Stimulated activated naive CD4-positive, alpha-beta T cell (primary cell): ENCODE measurements at places on chromosomes 1 and 21.

- no peak for DNase-seq
These were observed 56.1 kb upstream of the CAMK1G start for GRCh38 chr1:209527372-209527771.

DNA sequence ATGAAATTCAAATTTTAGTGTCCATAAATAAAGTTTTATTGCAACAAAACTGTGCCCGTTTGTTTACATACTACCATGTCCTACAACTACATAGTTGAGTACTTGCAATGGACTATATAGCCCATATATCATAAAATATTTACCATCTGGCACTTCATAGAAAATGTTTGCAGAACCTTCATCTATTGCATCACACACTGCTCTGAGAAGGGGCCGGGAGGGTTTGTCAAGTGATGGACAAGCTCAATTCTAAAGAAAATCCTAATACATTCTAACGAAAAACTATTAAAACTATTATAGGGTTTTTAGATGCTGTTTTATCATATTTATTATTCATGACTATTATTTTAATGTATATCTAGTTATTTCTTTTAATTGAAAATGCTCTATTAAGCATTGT is 35.9 kb downstream of the RGSL1 start:
- DNase-seq: no peak

DNA sequence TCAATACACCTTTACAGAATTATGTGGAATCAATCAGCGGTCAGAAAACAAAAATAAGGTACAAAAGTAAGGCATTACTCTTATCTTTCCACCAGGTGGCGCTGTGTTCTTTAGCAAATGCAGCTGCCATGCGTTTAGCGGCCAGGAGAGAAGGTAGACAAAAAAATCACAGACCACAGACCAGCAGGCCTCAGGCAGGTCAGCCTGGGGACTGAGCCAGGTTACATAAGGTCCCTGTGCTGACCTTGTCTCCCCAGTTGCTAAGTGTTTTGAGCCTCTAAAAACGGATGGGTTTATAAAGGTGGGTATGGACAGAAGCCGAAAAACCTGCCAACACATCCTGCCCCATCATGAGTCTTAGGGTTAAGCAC is 2.8 kb downstream of the RGS16 start:
- DNase-seq: peak; percentile 84

DNA sequence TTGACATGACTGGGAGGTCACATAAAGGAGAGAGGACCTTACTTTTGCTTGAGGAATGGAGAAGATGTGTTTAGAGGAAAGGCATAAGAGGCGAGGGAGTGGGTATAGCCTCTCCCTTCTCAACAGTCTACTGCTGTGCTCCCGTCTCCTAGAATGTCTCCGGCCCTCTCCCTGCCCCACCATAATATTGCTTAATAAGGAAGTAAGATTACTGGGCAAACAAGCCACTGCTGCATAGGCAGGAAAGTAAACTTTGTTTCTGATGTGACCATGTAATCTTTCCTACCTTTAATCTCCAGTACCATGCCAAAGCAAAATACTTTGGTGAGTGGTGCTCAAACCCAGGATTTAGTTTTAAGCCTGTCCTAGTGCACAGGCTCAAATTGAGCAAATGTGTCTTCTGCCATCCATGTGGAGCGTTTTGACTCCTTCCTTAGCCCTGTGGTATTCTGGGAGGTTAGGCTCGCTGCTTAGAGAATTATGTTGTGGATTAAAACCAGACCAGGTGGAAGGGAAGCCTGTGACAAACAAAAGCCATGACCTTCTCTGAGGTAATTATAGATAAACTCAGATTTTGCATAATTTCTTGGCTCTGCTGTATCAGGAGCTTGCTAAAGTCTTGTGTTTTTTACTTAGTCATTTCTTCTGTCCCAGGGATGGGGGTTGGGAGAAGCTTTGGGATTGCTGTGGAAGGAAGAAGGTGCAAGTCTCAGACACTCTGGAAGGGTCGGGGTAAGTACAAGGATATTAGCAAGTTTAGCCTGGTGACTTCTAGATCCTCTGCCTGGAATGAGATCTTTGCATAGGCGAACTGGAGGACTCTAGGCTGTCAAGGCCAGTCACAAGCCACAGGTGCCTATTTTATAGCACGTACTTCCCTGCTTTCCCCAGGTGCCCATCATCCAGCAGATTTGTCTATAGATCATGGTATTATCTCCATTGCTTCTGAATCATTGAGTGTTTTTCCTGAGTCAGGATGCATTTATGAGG is 34.5 kb upstream of the DIPK1A start:
- DNase-seq: no peak

DNA sequence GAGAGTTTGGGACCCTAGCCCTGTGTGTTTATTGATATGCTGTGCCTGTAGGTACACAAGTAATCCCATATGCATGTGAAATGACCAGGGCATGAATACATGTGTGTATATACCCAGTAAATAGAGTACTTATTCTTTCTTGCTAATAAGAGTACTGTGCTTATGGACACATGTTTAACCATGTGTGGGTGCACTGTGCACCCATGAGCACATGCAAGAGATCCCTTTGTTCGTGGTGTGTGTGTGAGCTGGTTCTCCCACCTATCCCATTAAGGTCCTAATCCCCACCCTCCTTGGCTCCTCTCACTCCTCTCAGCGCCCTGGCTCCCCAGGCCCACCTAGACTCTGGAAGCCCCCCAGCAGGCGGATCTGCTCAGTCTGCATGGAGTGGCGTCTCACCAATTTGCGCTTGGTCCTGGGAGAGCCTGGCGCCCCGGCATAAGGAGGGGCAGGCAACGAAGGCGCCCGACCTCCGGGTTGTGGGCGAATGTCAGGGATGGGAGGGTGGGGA is 2.2 kb upstream of the LIX1L start:
- no peak for DNase-seq

- DNase-seq: no peak
These were observed 25.0 kb upstream of the SMIM12 start for GRCh38 chr1:34884536-34884935.

- DNase-seq: no peak
These were observed 35.7 kb upstream of the ERRFI1 start for GRCh38 chr1:8061673-8062386.

GRCh38 chr1:63601463-63601862 is 8.3 kb downstream of the PGM1 start:
- DNase-seq: no peak

- no peak for DNase-seq
These were observed 426.6 kb downstream of the DUSP10 start for GRCh38 chr1:221315330-221315729.

- DNase-seq: peak; percentile 59
These were observed 28.3 kb downstream of the EIF2D start for GRCh38 chr1:206583707-206584648.

GRCh38 chr1:154801234-154802011 is 68.7 kb downstream of the KCNN3 start:
- DNase-seq: no peak
